ENCODE measurements at places on chromosomes 7 and 10.

GRCh38 chr7:152860310-152860709, 100.8 kb downstream of the ACTR3B start:
- DNase-seq, result no peak

DNA sequence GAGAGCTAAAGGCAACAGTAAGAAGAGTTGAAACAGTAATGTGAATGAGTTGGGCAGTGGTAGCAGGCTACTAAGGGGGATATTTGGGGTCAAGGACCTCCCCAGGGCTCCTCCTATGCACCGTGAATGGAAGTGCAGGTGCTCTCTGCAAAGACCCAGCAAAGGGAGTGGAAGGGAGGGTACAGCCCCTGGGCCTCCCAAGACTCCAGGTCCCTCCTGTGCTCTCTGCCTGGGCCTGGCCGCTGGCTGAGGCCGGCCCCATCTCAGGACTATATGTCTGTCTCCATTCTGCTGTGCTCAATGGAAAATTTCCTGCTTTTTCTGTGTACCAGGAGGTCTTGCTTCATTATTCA, 372.1 kb upstream of the MKI67 start:
- DNase-seq, result no peak

- DNase-seq, result no peak
Measured at GRCh38 chr7:10662982-10663884, 310.4 kb upstream of the PHF14 start.

GRCh38 chr7:100087055-100087750, 1.6 kb upstream of the COPS6 start:
- no peak for DNase-seq

GRCh38 chr10:78703593-78703992, 365.2 kb upstream of the ZMIZ1 start:
- no peak for DNase-seq

- no peak for DNase-seq
Measured at GRCh38 chr10:132879408-132880127, 62.8 kb downstream of the CFAP46 start.

DNA sequence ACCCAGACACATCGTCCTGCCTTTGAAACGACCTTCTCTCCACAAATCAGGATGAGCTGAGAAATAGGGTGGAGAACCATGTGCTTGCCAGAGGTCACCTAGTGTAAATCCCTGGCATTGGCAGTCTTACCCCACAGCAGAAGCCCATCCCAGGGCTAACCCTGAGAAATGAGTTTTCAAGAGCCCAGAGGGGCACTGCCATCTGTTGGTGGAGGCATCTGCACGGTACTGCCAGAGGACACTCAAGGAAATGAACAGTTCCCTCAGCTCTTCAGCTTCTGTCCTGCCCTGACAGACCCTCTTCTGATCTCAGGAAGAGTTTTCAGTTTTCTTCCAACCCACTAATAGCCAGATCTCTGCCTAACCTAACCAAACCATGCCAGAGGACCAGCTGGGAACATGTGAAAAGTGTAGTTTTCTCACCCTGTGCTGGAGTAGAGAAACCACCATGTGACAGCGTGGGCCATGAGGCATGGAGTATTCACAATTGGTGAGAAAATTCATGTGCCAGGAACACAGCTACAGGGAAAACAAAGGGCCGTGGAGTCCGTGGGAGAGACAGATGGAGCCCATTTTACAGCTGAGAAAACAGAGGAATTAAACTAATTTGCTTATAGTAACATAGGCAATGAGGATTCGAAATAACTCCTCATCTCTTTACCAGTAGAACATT, 37.7 kb upstream of the ITPRID1 start:
- no peak for DNase-seq

GRCh38 chr10:124541076-124541903, 79.7 kb downstream of the LHPP start:
- no peak for DNase-seq

GRCh38 chr7:64893401-64893800, 9.7 kb upstream of the ZNF273 start:
- no peak for DNase-seq

GRCh38 chr10:111338805-111339204, 262.0 kb downstream of the ADRA2A start:
- DNase-seq, result no peak

DNA sequence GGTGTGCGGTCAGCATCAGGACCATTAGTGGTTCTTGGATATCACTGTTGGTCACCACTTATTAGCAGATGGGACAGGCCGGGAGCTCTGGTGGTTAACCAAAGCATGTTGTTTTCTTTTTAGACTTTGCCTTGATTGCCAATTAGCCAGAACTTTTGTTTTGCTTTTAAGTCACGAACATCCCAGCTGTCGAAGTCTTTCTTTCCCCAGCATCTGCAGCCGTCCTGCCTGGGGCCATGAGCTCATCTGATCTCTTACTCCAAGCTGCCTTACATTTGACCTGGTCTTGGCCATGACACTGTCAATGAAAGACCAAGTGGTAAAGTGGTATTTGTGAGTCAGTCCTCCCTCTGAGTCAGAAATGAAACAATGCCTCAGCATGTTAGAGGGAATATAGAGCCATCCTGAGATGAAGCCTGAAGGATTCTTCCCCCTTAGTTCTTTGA, 53.9 kb upstream of the CREB5 start:
- no peak for DNase-seq

- DNase-seq, result no peak
Measured at GRCh38 chr10:34658934-34659333, 156.2 kb downstream of the PARD3 start.

DNA sequence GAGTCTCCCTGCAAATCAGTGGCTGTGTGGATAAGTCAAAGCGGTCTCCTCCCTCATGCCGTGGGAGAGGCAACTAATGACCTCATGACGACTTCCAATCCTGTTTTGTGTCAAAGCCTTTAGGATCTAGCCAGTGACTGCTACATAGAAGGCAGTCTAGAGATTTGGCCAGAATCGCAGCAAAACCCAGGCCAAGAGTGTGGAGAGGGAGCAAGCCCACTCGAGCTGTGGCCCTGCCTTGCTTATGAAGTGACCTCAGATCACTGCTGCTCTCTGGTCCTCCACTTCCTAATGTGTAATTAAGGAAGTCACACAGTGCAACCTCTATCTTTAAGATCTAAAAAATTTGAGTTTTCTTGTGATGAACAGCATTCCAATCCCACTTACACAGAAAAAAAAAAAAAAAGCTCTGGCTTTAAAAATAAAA, 296.7 kb upstream of the KLF6 start:
- DNase-seq, result no peak

DNA sequence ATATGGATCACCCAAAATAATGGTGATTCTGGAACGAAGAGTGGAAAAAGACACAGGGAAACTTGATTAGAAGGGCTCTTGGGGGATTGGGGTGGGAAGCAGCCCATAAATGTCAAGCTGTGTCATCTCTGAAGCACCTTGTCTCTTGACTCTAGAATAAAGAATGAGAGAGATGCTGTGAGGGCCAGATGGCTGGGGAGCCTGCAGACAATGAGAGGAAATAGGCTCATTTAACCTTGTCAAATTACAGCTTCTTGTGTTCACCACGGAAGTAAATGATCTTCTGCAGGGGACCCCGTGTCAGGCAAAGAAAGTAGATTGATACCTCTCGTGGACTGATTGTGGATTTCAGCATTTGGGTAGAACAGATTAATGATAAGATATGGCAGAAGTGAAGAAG, 159.3 kb downstream of the ST7 start:
- no peak for DNase-seq

GRCh38 chr7:42952328-42952727, 20.2 kb downstream of the MRPL32 start:
- no peak for DNase-seq

- no peak for DNase-seq
Measured at GRCh38 chr10:124944982-124945381, 3.1 kb downstream of the ZRANB1 start.

- DNase-seq, result no peak
Measured at GRCh38 chr7:30027740-30028215, 434 bp upstream of the PLEKHA8 start.

GRCh38 chr10:48302515-48303476, 3.7 kb upstream of the MAPK8 start:
- no peak for DNase-seq

DNA sequence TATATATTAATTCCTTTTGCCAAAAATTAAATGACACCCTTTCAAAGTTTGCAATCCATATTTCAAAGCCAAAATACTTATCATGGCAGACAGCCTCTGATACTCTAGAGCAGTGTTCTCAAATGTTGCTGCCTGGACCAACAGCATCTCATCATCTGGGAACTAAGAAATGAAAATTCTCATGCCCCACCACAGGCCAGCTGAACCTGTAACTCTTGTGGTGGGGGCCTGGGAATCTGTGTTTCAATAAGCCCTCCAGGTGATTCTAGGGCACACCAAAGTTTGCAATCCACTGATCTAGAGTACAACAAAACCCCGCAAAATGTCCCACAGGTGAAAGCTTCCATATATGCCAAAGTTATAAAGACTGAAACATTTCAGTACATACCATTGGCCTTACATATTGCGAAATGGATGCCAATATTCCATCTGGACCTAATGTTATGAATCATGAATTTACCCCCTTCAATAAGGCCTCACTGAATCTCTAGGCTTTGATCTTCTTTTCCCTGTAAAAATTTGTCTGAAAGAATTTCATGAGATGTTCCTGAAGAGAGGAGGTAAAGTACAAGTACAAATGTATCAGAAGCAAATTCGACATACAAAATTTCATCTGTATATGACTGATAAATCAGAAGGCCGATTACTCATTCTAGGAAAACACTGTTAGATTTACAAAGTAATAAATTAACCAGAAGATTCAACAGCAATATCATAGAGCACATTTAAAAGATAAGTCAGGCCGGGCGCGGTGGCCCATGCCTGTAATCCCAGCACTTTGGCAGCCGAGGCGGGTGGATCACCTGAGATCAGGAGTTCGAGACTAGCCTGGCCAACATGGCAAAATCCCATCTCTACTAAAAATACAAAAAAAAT, 25.3 kb upstream of the EPC1 start:
- DNase-seq, result no peak

DNA sequence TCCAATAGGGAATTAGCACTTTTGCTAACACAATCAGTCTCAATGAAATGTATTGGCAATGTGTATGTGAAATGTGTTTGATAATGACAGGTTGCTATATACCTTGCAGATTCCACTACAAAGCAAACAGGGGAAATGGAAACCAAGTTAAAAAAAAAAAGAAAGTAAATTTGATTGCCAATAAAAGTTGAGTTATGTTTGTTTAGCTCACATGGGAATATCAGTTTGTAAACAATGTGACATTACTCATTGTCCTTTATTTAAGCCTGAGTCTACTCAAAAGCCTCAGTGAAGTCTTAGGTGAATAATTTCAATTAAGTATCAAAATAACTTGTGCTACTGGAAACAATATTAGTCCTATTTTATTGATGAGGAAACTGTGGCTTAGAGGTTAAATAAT, 285.2 kb downstream of the CACNA2D1 start:
- no peak for DNase-seq

GRCh38 chr7:39921506-39922175, 28.4 kb upstream of the CDK13 start:
- DNase-seq, result no peak

DNA sequence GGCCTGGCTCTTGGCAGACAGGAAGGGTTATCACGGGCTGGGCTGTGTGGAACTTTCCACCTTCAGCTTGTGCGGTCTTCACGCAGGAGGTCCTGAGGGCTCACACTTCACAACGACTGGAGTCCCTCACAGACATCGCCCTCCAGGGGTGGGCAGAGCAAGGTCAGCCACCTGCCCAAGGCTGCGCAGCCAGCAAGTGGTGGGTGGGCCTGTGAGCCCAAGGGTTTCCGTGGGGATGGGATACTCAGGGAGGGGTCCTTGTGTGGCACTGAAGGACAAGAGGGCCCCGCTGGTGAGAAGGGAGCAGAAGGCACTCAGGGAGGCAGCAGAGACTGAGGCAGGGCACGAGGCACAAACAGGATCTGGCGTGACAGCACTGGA, 22.0 kb downstream of the PDIA4 start:
- no peak for DNase-seq

DNA sequence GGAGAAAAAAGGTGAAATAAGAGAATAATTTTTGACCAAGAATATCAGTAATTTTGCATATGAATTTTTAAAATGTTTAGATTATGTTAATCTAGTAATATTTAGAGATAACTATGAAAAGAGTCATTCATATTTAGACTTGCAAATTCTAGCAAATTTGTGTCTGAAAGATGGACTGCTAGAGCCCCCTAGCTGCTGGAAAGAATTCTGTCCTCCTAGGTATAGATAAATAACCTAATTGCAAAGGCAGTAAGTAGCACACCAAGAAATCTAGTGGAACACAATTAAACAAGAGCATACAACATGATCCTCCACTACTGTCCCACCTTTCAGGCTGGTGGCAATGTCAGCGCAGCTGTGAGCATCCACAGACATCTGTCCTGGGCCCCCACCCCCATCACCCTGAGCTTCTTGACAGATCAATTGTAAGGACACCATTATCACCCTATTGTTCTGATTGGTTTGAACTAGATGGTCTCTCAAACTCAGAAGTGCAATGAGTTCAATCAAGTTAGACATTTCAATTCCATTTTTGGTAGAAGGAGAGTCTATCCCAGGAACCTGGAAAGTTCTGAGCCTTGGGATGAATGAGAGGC, 15.0 kb upstream of the GFRA1 start:
- no peak for DNase-seq

- no peak for DNase-seq
Measured at GRCh38 chr10:117535298-117536071, 7.1 kb upstream of the EMX2 start.

DNA sequence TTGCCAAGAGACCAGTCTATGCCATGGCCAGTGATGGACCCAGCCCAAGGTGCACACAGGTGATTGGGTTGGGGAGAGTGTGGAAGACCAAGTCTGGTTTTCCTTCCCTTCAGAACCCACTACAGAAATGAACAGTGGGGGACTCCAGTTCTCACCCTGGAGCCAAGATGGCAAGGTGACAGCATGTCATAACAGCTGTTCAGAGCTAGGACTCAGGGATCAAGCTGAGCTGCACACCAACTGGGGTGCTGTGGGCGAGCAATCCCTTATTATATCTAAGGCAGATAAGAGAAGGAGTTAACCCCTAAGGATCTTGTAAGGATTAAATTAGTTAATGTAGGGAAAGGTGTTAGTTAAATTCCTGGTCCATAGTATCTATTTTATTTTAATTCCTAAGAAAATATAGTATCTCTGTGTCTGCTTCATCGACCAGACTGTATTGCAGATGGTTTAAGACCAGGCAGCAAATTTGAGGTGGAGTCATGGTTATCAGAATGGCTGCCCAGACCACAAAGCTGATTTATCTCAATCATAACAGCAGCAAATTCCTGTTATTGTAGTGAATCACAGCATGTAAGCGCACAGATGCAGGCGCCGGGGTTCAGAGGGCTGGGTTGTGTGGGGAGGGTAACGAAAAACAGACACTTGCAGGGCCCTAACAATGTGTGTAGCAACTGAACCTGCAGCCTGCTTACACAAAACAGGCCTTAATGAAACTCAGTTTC, 208.7 kb upstream of the ZNF32 start:
- no peak for DNase-seq

- no peak for DNase-seq
Measured at GRCh38 chr10:49314806-49315205, 15.8 kb downstream of the C10orf71 start.

DNA sequence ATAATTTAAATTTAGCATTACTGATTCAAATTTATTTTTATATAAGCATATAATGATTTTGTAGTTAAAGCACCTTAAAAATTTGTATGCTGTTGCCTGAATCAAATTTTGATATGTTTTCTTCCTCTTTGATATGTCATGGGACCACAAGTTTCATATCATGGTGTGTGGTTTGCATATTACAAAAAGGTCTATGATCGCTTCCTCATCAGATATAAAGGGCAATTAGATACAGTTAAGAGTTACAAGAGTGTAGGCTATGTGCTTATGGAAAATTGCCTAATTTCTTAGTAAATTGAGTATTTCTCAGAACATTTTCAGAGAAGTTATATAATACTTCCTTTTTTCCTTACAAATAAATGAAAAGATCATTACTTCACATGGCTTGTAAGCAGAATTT, 22.2 kb downstream of the MRC1 start:
- DNase-seq, result no peak
